ENCODE measurements at places on chromosomes 6 and 20. TPM values are rescaled to one million over a fixed set of nuclear protein-coding genes. Genes with fewer than 3 reads are reported as not detected.

Gene ETV7
- total RNA-seq = 2.0 TPM

Gene TINAG
- not detected for total RNA-seq

Gene ACOT8
- total RNA-seq = 21.1 TPM

Gene FAM83B
- not detected for total RNA-seq

Gene OOEP
- total RNA-seq = 10.6 TPM

Gene TCP11
- not detected for total RNA-seq

Gene HSPA12B
- total RNA-seq = 0.21 TPM

Gene TCF19
- total RNA-seq = 21.4 TPM

Gene EPM2A
- total RNA-seq = 5.7 TPM

Gene TREML1
- total RNA-seq = not detected

Gene CDH26
- total RNA-seq = 0.46 TPM

Gene ULBP1
- 3.1 TPM for total RNA-seq

Gene TBXT
- total RNA-seq = not detected

Gene OPN5
- total RNA-seq = not detected

Gene GPR6
- not detected for total RNA-seq

Measured in Panc1 (cell line).